Fibroblast of skin of scalp (primary cell): ENCODE measurements at places on chromosomes 11 and 22.
A peak's percentile ranks its signal among the peaks of the same experiment; 100 is the strongest.

GRCh38 chr11:101390539-101390938 lies 193.3 kb downstream of the TRPC6 start:
- DNase-seq: peak; percentile 11

- DNase-seq: peak; percentile 25
Observed at GRCh38 chr11:107741044-107741823, 29.4 kb upstream of the SLN start.

GRCh38 chr22:42116848-42117424 lies 13.7 kb downstream of the CYP2D6 start:
- DNase-seq: no peak

- DNase-seq: peak; percentile 25
Observed at GRCh38 chr11:31798554-31799434, 12.3 kb downstream of the PAX6 start.

- no peak for DNase-seq
Observed at GRCh38 chr11:92101920-92102319, 122.7 kb upstream of the FAT3 start.

DNA sequence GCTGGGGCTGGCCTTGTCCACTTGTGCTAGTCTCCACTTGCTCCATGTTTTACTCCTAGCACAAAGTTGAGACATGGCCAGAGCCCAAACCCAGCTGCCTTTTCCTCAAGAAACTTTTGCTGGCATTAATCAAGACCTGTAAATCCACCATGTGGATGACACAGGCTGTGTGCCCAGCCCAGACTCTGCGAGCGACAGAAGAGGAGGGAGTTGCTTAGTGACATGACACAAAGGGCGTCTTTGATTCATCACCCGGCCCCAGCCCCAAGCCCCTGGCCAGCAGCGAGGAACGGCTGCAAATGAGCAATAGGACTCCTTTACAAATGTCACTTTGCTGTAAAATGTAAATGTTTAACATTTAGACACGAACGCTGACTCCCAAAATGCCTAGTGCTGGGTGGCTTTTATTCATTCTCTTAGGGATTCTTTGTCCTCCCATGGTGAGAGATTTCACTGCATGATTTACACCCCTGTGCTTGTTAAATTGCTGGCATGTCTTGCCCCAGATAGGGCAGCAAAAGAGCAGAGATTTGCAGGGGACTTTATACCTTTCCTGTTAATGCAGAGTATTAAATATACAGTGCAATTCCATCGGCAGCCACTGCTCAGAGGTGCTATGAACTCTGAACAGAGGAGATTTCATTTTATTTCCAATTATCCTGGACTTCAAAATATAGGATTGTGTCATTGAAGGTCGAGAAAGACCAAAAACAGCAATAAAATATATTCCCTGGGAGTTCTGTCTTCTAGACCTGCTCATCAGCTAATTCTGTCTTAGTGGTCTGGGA lies 263.6 kb upstream of the NCAM1 start:
- no peak for DNase-seq

DNA sequence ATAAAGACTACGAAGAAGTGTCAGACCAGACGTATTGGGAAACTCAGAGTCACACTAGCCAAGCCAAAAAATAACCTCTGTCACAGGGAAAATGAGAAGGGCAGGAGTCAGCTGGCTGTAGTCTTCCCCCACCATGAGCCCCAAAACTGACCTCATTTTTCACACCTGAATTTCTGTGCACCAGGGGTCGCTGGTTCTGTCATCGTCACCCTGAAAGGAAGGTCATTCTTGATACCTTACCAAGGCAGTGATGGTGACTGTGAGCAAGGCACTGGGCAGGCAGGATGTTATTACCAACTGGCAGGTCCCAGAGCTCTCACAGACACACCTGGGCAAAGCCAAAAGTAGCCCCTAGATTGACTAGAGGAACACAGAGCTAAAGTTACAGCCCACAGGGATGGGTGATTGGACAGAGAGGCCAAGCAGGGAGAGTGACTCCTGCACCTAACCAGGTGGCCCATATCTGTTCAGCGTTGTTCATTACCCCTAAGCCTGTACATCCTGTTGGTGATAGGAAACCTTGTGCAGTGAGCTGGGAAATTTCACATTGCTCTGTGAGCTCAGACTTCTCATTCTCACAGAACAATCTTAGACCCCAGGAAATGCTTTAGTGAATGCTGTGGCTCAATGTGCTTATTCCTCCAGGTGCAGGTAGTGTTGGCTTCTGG lies 32.3 kb upstream of the OR56A1 start:
- DNase-seq: no peak

DNA sequence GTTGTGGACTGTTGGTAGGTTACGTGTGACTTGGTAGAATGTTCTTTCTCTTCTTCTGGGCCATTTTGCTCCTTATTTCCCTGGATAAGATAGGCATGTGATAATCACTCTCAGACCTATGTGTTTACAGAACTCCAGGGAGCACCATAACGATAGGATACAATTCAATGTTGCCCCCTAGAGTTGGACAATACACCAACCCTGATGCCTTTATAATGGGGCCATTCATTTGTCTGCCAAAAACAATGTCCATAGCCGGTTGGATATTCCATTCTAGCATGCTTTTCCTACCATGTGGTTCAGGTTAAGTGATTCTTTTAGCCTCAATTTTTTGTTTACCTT lies 60.5 kb downstream of the APIP start:
- DNase-seq: no peak

GRCh38 chr22:27378995-27379394 lies 422.6 kb downstream of the MN1 start:
- no peak for DNase-seq

DNA sequence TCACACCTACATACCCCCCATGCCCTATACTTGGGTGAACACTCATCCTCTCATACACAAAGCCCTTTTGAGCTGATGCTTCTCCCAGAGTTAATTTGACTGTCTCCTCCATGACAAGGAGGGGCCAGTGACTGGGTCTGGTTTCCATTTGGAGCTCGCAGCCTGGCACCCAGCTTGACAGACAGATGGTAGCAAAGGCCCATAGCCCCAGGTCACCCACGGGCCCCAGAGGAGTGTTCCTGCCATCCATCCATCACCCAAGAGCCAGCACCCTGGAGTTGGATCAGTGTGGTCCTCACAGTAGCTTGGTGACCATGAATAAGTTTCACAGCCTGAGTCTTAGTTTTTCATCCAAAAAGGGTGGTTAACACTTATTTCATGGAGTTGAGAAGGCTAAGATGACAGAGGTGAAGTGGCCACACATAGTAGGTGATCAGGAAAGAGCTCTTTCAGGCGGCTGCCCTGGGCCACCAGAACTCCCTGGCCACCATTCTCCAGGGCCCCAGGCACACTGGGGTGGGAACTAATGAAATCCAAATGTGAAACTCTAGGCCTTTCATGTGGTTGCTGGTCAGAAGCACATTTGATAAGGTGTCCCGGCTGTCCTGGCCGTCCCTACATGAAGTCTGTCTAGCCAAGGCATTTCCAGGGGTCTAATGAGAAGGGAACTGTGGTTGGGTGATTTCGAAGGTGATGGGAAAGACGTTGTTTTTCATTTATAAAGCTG lies 42.4 kb downstream of the LIF start:
- no peak for DNase-seq

- no peak for DNase-seq
Observed at GRCh38 chr11:927871-928270, 2.2 kb downstream of the AP2A2 start.

DNA sequence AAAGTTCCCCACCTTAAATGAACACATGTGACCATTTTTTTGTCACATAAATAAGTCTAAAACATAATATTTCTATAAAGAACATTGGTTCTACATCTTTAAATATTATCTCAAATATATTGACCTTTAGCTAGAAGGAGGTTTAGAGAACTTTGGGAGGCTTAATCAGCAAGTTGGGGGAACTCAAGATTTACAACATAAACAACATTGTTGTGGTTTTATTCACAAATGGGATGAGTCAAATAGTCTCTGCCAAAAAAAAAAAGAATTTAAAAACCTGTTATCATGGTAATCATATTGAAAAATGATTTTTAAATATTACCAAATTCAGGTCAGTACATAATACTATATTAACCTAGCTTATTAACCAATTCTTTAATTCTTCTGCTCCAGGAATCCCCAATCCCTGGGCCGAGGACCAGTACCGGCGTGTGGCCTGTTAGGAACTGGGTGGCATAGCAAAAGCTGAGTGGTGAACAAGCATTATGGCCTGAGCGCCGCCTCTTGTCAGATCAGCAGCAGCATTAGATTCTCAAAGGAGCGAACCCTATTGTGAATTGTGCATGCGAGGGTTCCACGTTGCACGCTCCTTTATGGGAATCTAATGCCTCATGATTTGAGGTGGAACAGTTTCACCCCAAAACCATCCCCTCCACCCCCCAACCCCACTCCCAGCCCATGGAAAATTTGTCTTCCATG lies 98.2 kb downstream of the RDX start:
- DNase-seq: no peak

DNA sequence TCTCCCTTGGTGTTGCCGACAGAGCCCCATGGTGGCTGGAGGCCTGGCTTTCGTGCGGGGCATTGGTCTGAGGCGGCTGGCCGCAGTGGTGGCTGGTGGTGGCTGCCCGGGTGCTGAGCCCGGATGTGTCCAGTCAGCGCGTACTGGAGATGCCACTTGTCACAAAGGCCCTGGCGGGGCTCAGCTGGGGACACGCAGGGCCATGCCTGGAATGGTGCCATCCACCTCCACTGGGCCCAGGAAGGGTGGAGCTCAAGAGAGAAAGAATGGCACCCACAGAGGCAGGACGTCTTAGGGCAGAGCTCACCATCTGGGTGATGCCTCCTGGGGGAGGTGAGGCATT lies 92.5 kb downstream of the CEP164 start:
- DNase-seq: no peak

DNA sequence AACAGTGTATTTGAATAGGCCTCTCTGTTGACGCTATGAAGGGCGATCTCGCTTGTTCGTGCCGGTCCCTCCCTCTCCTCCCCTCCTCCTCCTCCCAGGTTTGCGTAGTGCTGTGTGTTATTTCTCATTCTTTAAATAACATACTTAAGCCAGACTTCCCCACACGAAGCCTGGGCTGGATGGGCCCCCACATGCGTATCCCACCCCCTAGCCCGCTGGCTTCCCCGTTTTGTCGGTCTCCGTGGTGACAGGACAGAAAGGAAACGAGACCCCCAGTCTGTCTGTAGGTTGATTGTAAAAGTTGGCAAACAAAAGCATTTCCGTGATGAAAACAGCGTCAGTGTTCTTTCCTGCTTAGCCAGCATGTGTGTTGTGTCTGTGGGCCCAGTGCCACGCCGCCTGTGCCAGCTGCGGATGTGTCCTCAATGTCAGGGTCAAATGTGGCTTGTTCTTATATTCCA lies 27.3 kb downstream of the FAM118A start:
- DNase-seq: peak; percentile 15

DNA sequence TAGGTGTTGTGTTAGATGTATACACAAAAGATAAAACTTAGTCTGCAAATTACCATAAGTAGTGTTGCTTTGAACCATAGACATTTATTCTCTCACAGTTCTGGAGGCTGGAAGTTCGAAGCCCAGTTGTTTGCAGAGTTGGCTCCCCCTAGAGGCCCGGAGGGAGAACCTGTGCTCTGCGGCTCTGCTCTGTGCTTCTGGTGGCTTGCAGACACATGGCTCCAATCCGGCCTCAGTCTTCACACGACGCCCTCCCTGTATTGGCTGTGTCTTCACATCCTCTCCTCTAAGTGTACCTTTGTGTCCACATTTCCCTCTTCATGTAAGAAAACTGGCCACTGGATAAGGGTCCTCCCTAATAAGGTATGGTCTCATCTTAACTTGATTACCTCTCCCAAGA lies 128.4 kb downstream of the OPCML start:
- no peak for DNase-seq

DNA sequence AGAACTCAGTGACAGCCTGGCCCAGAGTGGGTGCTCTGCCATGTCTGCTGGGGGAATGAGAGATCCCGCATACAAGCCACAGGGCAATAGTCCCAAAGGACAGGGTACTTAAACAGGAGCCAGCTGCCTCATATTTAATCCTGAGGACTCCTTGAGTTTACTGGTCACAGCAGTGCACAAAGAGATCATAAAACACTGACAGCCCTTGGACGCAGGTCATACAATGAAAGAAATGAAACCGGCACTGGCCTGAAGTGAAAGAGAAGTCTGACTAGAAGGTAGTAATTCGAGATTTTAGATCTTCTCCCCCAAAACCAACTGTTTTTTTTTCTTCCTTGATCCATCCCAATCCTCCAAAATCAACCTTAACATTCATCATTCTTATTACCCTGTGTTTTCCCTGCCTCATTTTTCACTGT lies 299.8 kb upstream of the SYN3 start:
- DNase-seq: no peak

- DNase-seq: peak; percentile 88
Observed at GRCh38 chr11:57776031-57776521, 14.5 kb downstream of the CTNND1 start.

- peak; percentile 87 for DNase-seq
Observed at GRCh38 chr11:94909371-94909820, 64.0 kb downstream of the CWC15 start.

DNA sequence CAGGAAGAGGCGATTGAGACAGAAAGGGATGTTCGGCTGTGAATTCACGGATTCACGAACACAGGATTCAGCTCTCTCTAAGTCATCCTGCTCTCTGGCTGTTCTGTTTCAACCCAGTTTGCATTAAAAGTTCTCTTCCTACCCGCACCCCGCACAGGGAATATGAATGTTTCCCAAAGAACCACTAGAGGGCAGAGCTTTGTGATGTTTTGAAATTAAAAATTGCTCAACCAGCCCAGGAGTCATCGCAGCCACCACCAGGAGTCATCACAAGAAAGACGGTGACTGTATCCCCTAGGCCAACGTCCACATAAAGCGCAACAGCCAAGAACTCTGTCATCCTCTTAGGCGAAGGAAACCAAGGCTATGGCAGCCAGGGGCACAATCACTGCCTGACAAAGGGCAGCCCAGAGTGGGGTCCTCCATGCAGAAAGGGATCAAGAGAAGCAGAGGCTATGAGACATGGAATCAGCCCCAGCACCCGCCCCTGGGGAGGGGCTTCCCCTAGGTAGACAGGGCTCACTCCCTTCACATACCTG lies 122.4 kb downstream of the WT1 start:
- DNase-seq: peak; percentile 60

- peak; percentile 86 for DNase-seq
Observed at GRCh38 chr11:518463-519202, 11.6 kb upstream of the RNH1 start.

DNA sequence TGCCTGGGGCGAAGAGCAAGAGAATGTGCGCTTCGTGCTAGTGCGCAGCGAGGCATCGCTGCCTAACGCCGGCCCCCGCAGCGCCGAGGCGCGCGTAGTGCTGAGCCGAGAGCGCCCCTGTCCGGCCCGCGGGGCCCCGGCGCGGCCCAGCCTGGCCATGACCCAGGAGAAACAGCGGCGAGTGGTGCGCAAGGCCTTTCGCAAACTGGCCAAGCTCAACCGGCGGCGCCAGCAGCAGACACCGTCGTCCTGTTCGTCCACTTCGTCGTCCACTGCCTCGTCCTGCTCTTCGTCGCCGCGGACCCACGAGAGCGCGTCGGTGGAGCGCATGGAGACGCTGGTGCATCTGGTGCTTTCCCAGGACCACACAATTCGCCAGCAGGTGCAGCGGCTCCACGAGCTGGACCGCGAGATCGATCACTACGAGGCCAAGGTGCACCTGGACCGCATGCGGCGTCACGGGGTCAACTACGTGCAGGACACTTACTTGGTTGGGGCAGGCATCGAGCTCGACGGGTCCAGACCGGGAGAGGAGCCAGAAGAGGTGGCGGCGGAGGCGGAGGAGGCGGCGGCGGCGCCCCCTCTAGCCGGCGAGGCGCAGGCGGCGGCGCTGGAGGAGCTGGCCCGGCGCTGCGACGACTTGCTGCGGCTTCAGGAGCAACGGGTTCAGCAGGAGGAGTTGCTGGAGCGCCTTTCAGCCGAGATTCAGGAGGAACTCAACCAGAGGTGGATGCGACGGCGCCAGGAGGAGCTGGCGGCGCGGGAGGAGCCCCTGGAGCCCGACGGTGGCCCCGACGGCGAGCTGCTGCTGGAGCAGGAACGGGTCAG lies 1.0 kb downstream of the RASSF10 start:
- DNase-seq: no peak
